Stimulated activated CD4-positive, alpha-beta T cell treated with anti-CD3 and anti-CD28 coated beads, TNF-alpha, amount 100 ng/mL, for 4 hours (primary cell): ENCODE measurements at places on chromosomes 5 and 9.

DNA sequence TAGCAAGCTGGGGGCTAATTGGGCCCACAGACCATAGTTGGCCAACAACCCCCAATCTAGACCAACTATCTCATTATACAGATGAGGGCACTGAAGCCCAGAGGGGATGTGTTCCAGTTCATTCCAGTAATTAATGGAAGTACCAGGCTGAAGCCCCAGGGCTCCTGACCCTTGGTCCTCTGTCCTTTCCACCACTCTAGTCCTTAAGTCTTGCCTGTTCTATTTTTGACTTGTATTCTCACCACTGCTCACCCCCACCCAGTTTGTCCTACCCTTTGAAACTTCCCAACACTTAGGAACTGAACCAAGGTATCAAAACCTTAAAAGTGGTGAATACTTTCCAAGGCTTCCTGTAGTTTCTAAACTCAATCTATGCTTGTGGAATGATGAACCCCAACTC, 407.4 kb downstream of the ENC1 start:
- no peak for DNase-seq

GRCh38 chr5:39137819-39138451, 63.7 kb upstream of the RICTOR start:
- DNase-seq = no peak

GRCh38 chr5:67199859-67200258, 3.3 kb upstream of the CD180 start:
- no peak for DNase-seq

DNA sequence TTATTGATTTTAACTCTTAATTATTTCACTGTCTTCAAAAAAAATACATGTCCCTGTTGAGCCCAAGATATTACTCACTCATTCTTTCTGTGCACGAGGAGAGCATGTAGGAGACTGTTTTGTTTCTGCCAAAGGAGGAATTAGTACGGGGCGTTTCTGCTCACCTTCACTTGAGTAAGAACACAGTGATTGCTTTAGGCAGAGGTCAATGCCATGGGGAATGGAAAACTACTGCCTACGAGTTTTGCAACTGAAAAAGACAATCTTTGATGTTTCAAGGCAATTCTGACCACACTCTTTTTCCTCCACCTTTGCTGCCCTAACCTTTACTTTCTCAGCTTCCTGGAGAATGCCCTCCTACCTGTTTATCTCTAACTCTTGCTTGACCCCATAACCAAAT, 109.4 kb downstream of the CCDC192 start:
- DNase-seq = no peak

DNA sequence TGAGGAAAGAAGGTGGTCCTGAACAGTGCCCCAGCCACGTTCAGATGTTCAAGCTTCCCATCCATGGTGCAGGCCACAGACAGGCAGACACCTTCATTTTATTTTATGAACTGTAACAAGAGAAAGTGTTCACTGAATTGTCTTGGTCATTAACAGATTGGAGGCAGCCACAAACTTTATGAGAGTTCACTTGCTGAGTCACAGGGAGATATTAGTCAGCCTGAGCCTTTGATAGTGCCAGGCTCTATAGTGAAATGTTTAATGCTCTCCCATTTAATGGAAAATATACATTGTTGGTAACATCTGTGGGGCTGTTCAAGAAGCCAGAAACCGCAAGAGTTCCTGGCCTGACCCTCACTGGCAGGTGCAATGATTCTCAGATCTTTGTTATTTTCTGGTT, 237.0 kb downstream of the TENT4A start:
- DNase-seq = no peak

GRCh38 chr9:35618325-35618727, at the start of gene CD72:
CD72 (minus strand) TSS chr9:35618413; CDS start chr9:35618303, 110 bp downstream.
- no peak for DNase-seq

GRCh38 chr5:42507451-42508097, 84.3 kb downstream of the GHR start:
- no peak for DNase-seq

GRCh38 chr9:21560281-21560745, 78.2 kb upstream of the IFNE start:
- no peak for DNase-seq

- no peak for DNase-seq
Observed at GRCh38 chr5:40981420-40981819, 72.1 kb downstream of the C7 start.

GRCh38 chr5:4142842-4143241, 547.2 kb downstream of the IRX1 start:
- DNase-seq = no peak

- DNase-seq = no peak
Observed at GRCh38 chr5:368183-369084, 46.9 kb downstream of the AHRR start.

DNA sequence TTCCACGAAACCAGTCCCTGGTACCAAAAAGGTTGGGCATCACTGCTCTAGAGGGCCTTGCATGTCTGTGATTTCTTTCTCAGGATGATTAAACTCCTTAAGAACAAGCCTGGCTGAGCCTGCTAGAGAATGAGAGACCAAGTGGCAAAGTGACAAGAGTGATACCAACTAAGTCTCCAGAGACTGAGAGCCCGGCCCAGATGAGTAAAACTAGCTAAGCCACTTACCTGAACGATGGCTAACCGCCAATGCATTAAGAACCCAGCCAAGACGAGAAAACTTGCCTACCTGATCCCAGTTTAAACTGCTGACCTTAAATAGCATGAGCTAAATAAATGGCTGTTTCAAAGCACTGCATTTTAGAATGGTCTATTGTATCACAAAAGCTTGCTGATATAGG, 5.6 kb upstream of the CCDC152 start:
- no peak for DNase-seq

- DNase-seq = no peak
Observed at GRCh38 chr9:129005336-129005997, 22.7 kb downstream of the SH3GLB2 start.

- no peak for DNase-seq
Observed at GRCh38 chr5:91188755-91189154, 194.4 kb downstream of the ARRDC3 start.

GRCh38 chr5:180315762-180316212, 23.9 kb upstream of the MAPK9 start:
- peak; percentile 62 for DNase-seq

DNA sequence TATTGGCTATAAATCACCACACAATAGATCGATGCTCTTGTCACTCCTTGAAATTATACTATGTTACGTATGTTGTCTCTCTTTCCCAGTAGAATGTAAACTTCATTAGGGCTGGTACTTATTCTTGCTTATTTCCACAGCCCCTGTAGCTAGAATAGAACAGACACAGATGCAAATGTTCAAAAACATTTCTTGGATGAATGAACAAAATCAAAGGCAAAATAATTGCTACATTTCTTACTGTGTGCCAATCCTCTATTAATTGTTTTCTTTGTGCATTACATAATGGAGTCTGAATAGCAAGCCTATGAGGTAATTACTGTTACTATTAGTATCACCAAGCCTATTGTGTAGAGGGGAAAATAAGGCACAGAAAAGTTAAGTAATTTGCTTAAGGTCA, 725 bp upstream of the OR13C2 start:
- no peak for DNase-seq

DNA sequence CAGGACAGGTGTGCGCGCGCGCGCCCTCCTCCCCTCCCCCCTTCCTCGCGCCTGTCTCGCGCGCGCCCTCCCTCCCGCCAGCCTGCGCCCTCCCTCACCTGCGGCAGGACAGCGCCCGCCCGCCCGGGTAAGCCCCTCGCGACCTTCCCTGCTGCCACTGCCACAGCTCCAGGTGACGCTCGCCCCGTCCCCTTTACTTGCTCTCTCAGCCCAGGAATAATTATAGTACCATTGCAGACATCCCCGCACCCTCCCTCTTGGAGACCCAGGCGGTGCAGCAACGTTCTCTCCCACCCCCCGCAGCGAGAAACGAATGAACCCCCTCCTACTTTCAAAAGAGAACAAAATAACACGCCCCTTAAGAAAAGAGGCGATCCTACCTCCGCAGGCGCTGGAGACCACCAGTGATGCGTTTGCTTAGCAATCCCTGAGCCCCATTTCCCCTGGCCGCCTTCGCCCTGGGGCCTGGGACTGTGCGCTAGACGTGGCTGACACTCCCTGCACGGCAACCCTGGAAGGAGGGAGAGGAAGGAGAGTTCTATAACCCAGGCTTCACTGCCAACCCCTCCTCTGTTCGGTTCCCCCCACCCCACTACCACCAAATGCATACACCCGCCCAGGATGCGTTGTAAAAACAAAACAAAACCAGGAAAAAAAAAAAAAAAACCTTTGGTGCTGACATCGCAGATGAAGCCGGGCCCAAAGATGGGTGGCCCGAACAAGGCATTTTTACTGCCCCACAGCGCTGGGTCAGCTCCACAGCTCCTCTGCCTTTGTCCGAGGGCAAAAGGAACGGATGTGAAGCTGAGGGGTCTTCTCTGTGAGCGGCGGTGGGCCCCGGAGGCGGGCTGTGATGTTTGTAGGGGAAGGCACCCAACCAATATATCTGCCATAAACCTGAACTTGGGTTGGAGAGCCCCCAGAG, 5.6 kb upstream of the PURA start:
- no peak for DNase-seq

DNA sequence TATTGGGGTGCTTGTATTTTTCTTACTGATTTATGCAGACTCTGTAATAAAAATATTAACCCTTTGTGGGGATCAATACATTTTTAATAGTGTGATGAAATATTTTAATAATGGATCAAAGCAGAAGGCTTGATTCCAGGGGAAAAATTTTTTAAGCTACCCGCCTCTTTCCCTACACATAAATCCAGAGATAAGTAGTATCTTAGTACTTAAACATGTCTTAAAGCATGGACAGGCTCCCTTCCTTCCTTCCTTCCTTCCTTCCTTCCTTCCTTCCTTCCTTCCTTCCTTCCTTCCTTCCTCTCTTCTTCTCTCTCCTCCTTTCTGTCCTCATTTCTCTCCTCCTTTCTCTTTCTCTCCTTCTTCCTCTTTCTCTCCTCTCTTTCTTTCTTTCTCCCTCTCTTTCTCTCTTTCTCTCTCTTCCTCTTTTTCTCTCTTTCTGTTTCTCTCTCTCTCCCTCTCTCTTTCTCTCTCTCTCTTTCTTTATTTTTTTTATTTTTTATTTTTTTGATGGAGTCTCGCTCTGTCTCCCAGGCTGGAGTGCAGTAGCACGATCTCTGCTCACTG, 78.0 kb upstream of the SPRY4 start:
- DNase-seq = no peak

GRCh38 chr5:170275376-170275994, 22.1 kb downstream of the LCP2 start:
- DNase-seq = no peak

DNA sequence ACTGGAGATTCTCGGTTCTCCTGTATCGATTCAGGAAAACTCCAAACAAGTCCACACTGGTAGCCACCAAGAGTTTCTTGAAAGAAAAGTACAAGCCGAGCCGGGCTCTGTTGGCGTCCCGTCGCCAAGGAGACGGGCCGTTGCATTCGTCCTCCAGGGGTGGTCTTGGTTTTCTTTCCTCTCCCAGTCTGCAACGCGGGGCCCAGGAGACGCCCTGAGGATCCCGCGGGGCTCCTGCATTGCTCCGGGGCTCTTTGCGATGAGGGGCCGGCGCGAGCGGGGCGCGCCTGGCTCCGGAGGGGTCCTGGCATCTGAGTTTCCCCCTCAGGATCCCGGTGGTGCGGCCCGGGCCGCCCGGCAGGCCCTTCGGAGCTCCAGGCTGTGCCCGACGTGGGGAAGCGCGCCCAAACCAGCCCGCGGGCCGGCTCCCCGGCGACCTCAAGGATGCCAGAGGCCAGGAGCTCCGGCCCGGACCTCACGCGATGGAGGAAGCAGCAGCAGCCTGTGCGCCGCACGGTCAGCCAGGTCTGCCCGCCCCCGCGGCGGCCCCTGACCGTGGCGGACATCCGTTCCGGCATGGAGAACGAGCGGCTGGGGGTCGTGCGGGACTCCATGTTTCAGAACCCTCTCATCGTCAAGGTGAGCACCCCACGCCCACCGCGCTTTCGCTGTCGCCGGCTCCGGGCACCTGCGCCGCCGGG, at the start of gene CFAP77:
Gene CFAP77 (plus strand): TSS at position 384 of the 701 bp plus-strand sequence. CDS start 61 bp downstream, at position 445.
- DNase-seq = no peak

DNA sequence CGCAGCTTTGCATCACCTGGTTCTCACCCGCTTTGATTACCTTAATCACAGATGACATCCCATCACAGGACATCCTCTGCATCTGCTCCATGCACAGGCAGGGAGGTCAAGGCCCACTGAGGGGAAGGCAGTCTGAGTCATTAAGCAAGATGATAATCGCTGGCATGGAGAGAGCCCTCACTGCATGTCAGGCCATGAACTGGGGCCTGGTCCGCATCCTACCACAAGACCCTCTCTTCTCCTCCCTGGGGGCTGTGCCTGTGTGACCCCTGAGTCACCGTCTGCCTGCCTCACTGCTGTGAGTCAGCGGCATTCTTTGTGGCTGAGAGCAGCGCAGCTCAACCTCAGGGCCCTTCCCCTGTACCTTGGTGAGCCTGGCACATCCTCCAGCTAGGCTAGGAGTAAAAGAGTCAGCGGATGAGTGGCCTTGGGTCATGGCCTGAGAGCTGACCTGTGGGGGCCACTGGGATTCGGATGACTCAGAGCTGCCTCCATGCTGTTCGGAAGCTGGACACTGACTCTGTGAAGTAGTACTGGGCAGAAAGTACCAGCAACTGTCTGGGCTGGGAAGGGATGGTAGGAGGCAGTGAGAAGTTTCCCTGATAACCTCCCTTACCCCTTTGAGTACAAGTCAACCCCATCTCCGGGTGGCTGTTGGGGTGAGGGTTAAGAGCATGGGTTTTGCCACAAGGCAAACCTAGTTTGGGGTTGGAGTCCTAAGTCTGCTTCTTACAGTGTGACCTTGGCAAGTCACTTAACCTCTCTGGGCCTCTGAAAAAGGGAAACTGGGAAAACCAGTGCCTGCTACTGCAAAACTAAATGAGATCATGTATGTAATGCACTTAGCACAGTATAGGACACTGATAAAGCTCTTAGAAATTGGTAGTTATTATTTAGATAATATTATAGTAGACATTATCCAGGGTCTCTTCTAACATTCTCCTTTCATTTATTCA, 14.6 kb upstream of the ARSI start:
- no peak for DNase-seq

DNA sequence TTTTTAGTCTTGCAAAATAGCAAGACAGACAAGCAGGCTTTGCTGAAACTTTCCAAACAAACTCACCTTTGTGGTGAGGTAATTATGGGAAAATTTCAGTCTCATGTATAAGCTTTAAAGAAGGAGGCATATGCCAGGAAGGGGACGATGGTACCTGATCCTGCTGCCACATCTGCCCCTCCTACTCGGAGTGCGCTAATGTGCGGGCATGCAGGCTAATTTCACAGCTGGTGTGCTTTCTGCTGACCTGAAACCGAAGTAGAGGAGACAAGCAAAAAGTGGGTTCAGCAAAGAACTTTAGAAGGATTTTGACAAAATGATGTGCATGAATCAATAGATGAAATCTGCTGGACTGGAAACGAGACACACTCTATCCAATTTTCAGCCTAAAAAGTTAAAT, 117.1 kb upstream of the IRX4 start:
- no peak for DNase-seq

- no peak for DNase-seq
Observed at GRCh38 chr9:95316794-95317118, 753 bp downstream of the FANCC start.
